ENCODE measurements at places on chromosomes 13 and 19. TPM values are rescaled to one million over a fixed set of nuclear protein-coding genes. Genes with fewer than 3 reads are reported as not detected.

DNA sequence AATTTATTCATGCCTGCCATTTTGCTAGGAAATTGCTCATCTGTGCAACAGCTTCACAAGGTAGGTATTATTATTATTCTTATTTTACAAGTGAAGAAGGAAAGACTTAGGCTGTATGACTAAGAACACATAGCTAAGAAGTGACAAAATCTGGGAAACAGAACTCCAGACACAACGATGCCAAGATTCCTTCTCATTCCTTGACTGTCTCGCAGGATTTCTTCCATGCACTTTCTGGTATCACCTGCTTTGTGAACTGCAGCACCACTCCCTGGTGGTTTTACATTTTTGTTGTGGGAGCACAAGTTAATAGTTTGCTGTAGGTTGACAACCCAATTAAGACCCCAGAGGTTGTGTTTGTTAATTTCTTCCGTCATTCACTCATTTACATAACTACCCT, 188.5 kb downstream of the LACC1 start:
- no peak for DNase-seq

Gene ZNF470
- 6.3 TPM for total RNA-seq

Gene LRCH1
- 14.8 TPM for total RNA-seq

- no peak for DNase-seq
Measured at GRCh38 chr19:19134687-19135158, 3.6 kb downstream of the TMEM161A start.

- no peak for DNase-seq
Measured at GRCh38 chr19:38850436-38850975, 720 bp upstream of the HNRNPL start.

GRCh38 chr13:76379341-76380105, 506.7 kb downstream of the KCTD12 start:
- DNase-seq = no peak

DNA sequence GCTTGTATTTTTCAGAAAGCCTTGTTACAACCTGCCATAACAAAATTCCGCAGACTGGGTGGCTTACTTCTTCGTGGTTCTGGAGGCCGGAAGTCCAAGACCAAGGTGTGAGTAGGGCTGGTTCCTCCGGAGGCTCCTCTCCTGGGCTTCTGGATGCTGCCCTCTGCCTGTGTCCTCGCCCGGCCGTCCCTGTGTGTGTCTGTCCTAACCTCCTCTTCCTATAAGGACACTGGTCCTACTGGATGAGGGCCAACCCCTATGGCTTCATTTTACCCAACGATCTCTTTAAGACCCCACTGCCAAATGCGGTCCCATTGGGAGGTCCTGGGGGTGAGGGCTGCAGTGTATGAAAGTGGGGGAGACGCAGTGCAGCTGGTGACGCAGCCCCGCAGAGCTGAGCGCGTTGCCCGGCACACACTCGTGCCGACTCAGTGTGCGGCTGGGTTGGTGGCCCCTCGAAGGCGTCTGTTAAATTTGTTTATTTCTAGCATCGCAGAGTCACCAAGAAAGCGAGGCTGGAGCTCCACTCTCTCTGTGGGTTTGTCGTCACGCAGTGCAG, 116.7 kb downstream of the SOX1 start:
- no peak for DNase-seq

- no peak for DNase-seq
Measured at GRCh38 chr19:45890877-45891276, 4.9 kb upstream of the IRF2BP1 start.

Gene RNF113B
- total RNA-seq = not detected

Gene KLHL1
- 0.28 TPM for total RNA-seq

Gene ZNF221
- total RNA-seq = 7.6 TPM

Gene MIDN
- 42.9 TPM for total RNA-seq

Measured in prostate gland (tissue), 2 donors.